ENCODE measurements at places on chromosomes 16 and 17. TPM values are rescaled to one million over a fixed set of nuclear protein-coding genes. Genes with fewer than 3 reads are reported as not detected.

The RNU2-1 gene
- polyA plus RNA-seq = not detected

The EVPLL gene
- polyA plus RNA-seq = not detected

The KRTAP4-4 gene
- not detected for polyA plus RNA-seq

The METTL23 gene
- polyA plus RNA-seq = 26.4 TPM

The ATP2A1 gene
- polyA plus RNA-seq = 0.19 TPM
